ENCODE measurements at places on chromosomes 11 and 22.

DNA sequence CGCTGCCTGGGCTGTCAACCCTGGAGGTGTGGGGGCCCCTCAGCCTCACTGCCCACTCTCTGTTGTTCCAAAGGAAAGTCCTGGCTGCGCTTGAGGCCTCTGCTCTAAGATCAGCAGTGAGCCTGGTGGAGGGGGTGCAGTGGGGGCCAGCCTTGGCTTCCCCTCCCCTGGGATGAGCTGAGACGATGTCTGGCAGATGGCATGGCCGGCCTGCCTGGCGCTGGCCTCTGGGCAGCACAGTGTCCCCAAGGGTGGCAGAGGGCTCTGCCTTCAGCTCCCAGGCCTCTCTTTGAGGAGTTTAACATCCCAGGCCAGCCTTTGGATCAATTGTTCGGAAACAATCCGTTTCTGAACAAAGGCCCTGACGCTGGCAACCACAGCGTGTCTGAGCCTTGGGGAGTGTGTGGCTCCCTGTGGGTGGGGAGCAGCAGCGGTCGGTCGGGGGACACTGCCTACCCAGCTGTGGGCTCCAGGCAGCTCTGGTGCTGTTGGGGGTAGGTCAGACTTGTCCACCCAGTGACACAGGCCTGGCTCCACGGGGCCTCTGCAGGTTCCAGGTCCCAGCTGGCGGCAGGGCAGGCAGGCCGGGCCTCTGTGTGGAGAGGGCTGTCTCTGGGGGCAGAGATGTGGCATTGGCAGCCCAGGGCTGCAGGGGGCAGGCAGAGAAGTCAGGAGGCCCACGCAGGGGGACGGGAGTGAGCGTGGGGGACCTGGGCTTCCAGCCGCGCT, 12.1 kb downstream of the TSPAN4 start:
- DNase-seq = no peak

DNA sequence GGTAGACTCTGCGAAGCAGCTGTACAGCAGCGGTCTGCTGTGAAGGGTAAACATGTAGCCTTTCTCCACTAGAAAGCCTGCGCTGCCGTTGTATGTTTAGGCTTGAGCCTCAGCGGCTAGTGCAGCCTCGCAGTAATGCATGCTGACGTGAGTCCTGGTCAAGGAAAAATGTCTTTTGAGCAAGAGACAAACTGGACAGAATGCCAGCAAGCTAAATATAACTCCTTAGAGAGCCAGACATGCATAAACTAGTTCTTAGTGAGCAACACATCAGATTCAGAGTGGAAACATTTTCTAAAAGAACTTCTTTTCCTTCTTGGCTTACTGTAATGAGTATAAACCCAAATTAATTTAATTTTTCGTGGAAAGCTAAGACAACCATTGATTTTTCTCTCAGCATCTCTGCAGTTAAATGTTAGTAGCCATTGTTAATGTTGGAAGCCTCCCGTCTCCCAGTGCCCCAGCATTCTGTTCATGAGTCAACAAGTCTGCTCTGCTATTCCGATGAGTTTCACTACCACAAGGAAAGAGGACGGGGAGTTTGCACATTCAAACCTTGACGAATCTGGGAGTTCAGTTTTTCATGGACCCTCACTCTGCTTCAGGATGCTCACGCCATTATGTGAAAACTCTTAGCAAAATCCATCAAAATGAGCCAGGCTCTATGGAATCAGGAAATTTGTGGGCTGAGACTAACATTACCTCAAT, 51.4 kb downstream of the JAM3 start:
- DNase-seq = no peak

DNA sequence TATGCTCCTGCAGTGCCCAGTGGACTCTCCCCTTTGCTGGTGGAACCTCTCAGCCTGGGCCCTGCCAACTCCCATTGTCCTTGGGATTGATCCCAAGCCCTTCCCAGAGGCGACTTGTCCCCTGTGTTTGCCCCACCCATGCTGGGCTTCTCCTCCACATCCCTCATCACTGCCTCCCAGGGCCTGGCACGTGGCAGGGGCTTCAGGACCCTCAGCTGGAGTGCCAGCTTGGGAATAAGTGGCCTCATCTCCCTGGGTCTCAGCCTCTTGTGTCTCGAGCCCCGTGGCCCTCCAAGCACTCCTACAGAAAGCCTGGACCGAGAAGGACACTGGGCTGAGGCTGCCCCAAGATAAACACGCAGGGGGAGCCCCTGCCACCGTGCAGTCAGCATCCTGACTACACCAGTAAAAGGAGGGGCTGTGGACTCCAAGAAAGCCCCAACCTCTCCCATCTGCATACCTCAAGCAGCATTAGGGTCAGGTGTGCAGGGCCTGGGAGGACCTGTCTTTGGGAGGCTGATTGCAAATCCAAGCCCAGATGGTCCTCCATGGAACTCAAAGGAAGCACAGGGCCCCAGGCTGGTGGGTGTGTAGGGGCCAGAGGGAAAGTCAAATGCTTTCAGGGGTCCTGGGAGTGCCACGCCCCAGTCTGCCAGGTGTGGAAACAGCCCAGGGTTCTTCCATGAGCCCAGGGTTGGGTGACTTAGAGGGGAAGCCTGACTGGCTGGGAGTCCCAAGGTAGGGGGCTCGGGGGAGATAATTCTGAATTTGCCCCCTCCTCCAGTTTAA, 9.5 kb upstream of the GNAZ start:
- DNase-seq = no peak

GRCh38 chr11:130534551-130534950, 86.1 kb downstream of the ADAMTS15 start:
- no peak for DNase-seq

DNA sequence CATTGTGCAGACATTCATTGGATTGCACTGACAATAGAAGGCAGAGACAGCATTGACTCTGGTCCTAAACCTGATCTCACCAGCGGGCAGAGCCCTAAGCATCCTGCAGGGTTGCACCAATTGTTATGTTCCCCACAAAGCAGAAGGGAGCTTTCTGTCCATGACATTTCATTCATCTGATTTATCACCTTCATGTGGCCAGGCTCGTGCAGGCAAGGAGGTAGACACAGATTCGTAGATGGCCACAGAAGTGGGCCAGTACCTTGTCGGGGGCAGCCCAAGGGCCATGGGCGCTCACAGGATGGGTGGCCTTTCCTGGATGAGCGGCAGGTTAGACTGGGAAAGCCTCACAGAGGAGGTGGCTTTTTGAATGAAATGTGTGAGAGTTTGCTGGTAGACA, 2.9 kb downstream of the TSKU start:
- DNase-seq = no peak

GRCh38 chr22:36384766-36385481, 2.8 kb downstream of the MYH9 start:
- no peak for DNase-seq

- no peak for DNase-seq
Observed at GRCh38 chr11:76152086-76152681, 54.1 kb downstream of the WNT11 start.

DNA sequence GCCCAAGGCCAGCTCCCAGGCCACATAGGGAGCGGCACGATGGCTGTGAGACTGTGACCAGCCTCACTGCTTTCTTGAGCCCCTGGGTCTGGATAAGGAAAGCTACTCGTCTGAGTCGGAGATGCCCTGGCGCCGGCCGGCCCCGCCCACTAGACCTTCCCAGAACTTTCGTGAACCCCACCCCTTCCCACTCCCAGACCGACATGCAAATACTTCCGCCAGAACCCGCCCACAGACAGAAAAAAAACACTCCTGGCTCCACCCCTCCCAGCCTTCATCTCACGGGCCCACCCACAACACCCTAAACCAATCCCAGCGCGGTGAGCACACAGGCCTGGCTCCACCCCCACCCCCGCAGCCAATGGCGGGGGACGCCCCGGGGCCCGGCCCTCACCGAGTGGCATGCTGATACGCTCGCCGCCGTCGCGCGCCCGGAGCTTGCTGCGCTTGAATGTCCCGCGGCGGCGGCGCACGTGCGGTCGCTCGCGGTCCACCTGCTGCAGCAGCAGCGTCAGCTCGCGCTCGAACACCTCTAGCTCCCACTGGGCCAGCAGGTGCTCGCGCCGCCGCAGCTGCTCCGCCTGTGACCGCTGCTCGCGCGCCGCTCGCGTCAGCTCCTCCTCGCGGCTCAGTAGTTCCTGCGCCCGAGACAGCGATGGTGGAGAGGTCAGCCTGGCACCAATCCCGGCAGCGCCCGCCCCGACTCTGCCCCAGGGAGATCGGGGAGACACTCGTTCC, 7.0 kb downstream of the MAP3K11 start:
- no peak for DNase-seq

DNA sequence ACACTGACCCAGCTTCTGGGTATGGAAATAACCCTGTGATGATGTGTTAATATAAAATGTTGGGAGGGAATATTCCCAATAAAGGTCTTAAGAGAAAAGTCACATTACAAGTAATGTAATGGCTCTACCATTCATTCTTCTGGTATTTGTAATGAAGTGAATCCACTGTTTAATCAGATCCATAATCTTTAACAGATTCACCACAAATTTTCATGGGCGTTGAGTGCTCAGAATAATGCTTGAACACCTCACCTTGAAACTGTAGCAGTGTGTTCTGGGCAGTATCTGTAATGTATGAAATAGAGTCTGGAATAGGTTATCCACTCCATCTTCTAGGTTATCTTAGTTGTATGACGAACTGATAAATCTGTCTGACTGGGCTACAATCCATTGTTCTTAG, 26.6 kb upstream of the CRTAM start:
- no peak for DNase-seq

DNA sequence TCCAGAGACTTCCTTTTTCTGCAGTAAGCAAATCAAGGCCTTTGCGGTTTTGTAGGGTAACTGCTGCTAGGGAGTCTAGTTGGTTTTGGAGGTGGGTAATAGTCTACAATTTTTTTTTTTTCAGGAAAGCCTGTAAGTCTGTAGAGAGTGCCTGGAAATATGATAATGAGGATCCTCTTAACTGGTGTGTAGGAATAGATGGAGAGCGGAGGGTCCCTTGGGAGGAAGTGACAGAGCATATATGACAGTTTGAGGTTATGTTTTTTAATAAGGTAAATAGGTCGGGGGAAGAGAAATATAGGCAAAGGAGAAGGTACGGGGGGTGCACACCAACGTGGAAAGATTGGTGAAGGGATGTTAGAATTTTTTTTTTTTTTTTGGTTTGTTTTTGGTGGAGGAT, 25.9 kb downstream of the ZNF195 start:
- no peak for DNase-seq

DNA sequence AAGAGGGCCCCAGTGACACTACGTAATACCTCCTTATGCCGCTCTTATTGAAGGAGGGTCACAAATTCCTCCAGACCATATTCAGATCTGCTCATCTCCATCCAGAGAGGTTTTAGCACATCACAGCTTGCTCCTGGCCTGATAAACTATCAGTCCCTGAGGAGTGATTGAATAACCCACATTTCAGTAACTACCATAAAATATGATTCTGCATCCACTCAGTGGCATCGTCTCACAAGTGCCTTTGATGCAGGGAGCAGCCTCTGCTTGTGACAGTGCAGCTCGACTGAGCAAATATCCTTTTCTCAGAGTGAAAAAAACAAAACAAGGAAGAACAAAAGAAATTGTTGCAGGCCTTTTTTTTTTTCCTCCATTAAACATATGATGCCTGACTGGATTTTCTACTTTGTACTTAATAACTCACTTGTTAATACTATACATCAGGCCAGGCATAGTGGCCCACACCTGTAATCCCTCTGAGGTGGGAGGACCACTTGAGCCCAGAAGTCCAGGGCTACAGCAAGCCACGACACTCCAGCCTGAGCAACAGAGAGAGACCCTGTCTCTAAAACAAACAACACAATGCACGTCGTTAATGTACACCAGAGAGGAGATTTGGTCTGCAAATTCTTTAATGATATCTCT, 64.5 kb downstream of the DDX10 start:
- DNase-seq = no peak

GRCh38 chr11:119375337-119376196, 5.9 kb downstream of the USP2 start:
- no peak for DNase-seq

GRCh38 chr22:23696326-23696851, 5.6 kb downstream of the RGL4 start:
- peak; percentile 29 for DNase-seq

DNA sequence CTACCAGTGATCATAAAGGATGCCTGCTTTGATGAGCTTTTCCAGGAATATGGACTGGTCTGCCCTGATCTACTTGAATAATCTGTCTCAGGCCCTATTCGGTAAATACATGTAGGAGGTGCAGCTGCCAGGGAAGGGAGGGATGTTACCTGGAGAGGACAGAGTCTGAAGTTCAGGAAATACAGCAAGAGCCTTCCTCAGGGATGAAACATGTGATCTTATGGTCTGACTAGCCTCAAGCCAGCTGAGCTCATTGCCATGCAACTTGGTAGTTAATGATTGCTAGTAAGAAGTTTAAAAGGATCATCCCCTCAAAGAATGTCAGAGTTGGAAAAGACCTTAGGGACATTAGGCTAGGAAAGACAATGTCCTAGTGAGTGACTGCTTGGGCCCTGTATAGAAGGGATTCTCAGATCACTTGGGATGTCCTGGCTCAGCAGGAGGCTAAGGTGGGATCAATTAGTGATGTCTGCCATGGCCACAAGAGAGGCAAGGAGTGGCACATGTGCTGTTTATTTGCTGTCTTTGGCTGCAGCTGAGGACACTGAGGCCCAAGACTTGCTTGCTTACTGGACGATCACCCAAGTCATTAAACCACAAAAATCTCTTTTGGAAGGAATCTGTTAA, 18.5 kb downstream of the PTPRJ start:
- no peak for DNase-seq

GRCh38 chr22:17629641-17630040, 1.1 kb upstream of the ATP6V1E1 start:
- no peak for DNase-seq

DNA sequence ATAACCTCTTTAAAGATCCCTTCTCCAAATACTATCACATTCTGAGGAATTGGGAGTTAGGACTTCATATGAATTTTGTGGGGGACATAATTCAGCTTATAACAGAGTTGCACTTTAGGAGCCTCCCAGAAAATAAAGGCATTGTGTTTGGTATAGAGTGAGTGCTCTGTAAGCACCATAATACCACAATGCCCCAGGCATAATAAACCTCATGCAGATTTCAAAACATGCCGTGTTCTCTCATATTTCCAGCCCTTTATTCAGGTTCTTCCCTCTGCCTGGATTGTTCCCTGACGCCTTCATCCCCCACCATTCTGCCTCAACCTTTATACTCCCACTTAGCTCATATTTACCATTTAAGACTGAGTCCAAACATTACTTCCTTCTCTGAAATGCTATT, 398.8 kb upstream of the FAT3 start:
- no peak for DNase-seq
